EL (cell line): ENCODE measurements at places on chromosomes 5 and 9.

- DNase-seq, result no peak
Observed at GRCh38 chr5:14712666-14713065, 48.1 kb downstream of the OTULIN start.

DNA sequence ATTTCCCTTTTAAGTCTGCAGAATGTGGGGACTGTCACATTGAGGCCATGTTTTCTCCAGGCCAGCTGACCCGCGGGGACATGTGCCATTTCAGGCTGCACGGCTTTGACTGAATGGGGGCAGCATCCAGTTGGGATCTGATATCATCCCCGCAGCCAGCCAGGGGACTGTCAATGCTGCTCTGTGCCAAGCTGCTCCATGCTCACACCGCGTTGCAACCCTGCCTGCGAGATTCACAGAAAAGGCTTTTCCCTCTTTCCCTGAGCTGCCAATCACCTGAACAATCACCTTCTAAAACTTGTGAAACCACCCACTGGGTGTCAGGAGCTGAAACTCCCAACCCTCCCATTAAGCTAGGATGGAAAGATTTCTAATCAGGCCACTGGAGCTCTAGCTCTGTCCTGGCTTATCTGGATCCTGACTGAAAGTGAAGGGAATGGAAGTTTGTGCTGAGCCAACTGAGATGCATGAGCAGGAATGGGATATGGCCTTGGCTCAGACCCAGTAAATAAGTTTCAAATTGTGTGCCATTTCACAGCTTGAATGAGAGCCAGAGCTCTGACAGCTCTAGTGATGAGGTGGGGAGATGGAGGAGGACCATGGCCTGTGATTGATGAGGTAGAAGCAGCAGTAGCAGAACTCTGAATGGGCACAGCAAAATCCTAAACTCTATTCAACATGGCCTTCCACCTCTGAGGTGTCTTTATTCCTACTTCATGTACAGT is 34.5 kb upstream of the ZNF366 start:
- DNase-seq, result no peak

- no peak for DNase-seq
Observed at GRCh38 chr9:115456515-115456914, 338.6 kb upstream of the TNC start.

GRCh38 chr5:60507687-60508086 is 192.3 kb downstream of the DEPDC1B start:
- peak; percentile 60 for DNase-seq

- DNase-seq, result no peak
Observed at GRCh38 chr9:14211564-14211963, 102.4 kb downstream of the NFIB start.

GRCh38 chr9:72306761-72307160 is 58.2 kb downstream of the ZFAND5 start:
- no peak for DNase-seq

DNA sequence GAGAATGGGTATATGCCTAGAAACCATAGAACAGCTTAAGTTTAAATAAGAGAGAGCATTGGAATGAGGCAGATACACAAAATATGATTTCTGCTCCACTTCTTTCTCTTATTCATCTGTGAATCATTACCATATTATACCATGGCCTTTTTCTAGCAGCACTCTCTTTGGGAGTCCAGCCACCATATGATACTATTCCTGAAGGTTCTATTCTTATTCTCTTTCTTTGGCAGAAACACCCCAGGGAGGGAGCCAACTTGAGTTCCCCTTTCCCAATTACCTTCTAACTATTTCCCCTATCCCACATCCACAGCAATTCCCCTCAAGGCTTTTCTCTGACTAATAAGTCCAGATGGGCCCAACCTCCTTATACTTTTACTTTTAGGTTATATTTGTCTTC is 55.9 kb downstream of the NDUFAF2 start:
- DNase-seq, result peak; percentile 53

DNA sequence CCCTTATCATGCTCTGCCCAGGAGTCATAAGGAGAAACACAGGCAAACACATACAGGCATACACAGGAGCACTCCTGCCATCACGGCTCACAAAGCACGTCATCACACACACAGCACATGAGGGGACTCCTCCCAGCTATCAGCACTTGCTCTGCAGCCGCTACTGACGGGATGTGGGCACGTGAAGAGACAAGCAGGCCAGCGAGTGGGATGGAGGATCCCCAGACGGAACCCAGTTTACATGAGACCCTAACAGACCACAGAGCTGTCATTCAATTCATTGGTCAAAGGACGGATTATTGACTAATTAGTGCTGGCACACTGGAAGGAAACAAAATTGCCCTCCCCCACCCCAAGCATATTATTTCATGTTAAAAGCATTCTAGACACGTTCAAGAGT is 53.6 kb downstream of the SEMA4D start:
- no peak for DNase-seq

- no peak for DNase-seq
Observed at GRCh38 chr5:167820101-167820990, 471.1 kb upstream of the WWC1 start.

DNA sequence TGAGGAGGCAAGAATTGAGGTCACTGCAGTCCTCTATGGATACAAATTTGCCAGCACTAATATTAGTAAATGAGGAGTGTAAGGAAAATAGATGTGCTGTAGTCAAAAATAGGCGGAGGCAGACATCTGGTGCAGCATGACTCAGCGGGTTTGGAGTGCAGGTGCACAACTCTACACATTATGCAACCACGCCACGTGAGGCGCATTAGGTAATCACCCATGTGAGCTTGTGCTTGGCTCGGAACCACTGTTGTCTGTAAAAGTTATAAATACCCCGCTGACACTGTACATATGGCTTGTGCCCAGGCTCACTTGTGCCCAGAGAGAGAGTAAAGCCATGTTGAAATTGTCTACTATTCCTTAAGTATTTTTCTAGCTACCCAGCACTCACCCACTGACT is 623.5 kb upstream of the NUDT12 start:
- DNase-seq, result no peak

DNA sequence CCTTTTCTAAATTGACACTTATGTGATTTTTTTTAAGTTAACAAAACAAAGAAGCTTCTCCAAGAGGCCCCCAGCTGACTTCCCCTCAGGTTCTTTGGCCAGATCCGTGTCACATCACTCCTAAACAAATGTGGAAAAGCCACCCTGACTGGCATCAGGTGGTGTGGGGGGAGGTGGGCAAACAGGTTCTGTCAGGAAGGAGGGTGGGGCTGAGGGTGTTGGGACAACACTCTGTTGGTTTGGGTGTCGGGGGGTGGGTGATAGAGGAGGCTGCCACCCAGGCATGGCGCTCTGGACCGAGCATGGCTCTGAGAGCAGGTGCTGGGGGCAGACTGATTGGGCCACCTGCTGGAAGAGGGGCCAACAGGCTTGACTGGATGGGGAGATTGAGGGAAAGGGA is 210.9 kb downstream of the HSPA4 start:
- no peak for DNase-seq

DNA sequence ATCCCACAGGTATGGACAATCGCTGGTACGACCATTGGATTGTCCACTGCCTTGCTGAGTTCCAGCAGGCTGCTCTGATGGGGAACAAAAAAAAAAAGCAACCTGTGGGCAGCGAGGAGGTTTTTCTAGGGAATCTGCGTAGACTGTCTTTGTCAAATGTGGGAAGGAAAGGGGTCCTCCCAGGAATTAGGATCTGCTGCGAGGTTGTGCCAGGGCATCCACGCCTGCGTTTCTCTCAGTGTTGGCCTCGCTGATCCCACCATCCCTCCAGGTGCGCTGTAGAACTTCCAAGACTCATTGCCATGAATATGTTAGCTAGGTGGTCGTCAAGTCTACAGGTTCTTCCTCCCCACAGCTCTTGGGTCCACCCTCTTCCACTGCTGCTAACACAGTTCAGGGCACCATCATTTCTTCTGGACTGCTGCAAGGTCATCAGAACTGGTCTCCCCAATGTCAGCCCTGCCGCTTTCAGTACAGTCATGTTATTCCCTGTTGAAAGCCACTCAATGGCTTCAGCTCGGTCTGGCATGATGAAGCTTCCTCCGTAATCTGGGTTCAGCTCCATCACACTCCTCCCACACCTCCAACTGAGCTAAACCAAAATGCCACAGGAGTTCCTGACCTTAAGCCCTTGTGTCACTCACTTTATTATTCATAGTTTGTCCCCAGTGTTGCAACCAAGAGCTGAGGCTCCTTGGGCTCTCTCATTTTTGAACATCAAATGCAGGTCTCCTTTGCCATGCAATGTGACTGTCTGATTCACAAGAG is 79.5 kb upstream of the DMRT1 start:
- DNase-seq, result no peak

- no peak for DNase-seq
Observed at GRCh38 chr5:110996742-110997141, 74.8 kb upstream of the TSLP start.

DNA sequence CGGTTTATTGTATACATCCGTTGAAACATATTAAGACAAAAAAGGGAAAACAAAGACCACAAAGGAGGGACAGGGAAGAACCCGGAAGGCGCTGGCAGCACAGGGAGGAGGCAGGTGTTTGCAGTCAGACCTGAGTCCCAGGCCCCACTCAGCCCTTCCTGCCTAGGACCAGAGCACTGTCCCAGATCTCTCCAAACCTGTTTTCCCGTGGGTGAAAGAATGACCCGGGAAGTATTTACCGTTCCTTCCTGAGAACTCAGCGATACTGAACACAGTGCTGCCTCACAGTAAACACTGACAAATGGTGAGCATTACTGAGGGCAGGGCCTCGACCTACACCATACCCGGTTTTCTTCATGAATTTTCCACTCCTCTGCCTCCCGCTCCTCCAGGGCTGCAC is 1.2 kb downstream of the ABO start:
- no peak for DNase-seq

DNA sequence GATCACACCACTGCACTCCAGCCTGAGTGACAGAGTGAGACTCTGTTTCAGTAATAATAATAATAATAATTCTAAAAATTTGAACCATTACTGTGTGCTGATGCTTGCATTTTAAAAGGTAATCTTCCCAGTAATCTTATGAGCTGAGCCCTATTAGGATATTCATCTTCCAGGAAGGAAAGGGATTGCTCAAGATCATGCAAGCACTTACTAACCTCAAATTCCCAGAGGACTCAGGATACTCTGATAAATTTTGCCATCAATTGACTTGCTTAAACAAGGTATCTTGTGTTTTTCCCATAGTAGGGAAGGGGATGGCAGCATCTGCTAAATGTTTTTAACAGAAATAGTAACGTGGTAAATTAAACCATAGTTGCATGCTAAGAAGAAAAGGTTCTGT is 176.4 kb upstream of the MRPS30 start:
- no peak for DNase-seq

- peak; percentile 17 for DNase-seq
Observed at GRCh38 chr9:73219985-73220626, 68.4 kb downstream of the ANXA1 start.

DNA sequence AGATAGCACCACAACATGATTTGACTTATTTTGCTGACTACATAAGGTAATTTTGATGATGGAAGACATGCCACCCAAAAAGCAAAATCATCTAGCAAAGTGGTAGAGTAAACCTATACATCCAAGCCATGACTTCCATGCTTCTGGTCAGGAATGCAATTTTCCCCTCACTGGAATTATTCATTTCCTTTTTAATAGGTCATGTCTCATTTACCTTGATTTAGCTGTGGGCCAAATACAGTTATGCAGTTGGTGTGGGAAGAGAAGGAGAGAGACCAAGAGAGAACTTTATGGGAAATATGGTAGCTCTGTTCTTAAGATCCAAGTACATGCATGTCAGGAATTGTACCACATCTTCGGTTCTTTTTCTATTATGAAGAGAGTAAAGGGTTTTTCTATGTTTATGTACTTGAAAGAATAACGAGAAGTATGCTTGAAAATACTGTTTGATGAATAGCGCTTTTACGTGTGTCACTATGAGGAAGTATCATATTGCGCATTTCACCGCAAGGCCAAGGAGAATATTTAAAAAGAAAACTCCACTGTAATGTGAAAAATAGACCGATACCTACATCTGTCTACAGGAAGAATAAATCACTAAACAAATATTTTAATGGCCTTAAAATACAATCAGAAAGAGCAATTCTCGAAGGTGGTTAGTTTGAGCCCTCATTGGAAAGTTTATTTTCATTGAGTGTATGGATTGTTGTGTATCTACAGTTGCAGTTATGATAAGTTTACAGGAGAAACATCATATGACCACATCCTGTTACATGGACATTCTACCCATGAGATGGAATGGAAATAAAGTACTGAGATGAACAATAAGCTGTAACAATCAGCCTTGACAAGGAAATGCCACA is 134.0 kb downstream of the FOXD1 start:
- no peak for DNase-seq

DNA sequence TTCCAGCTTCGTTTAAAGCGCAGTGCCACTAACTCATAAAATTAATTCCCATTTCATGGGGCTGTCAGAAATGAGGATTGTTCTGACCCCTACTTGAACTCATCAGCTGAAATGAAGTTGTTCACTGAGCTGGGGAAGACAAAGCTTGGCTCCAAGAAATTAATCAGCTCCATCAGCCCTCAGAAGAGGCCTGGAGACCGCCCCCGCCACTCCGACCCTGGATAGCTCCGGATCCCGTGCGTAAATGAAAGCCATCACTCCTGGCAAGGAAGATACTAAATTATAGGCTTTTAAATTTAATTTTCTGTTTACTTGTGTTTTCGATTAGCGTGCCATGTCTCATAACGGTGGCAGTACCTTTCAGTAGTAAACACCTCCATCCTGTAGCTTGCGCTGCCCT is 142.8 kb upstream of the IRX2 start:
- no peak for DNase-seq

- no peak for DNase-seq
Observed at GRCh38 chr5:29794141-29794787, 1399.2 kb upstream of the CDH6 start.

GRCh38 chr9:98801561-98801960 is 5.2 kb upstream of the ANKS6 start:
- DNase-seq, result no peak

GRCh38 chr5:37770786-37771185 is 69.1 kb downstream of the GDNF start:
- no peak for DNase-seq

- DNase-seq, result no peak
Observed at GRCh38 chr5:14221732-14222131, 78.6 kb downstream of the TRIO start.

DNA sequence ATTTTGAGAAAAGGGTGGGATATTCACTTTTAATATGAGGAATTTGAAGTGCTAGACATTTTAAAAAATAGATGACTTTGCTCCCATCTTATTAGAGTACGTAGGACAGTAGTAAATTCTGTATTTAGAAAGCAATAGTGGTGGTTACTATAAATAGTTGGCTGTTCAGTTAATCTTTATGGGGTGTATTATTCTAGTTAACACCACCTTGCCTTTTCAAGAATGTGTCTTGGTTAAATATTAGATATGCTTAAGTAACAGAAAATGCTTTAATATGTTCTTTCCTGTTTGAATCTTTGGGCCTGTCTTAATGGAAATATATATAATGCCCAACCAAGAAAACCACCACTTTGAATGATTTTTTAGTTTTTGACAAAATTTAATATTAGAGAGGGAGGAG is 608.7 kb upstream of the FAM174A start:
- no peak for DNase-seq

- peak; percentile 17 for DNase-seq
Observed at GRCh38 chr9:18605766-18606180, 131.8 kb downstream of the ADAMTSL1 start.

GRCh38 chr9:21452681-21453080 is 12.4 kb downstream of the IFNA1 start:
- no peak for DNase-seq

GRCh38 chr9:16664211-16664610 is 206.3 kb downstream of the BNC2 start:
- peak; percentile 29 for DNase-seq

- peak; percentile 95 for DNase-seq
Observed at GRCh38 chr5:154368041-154368800, 77.6 kb upstream of the SAP30L start.

GRCh38 chr5:78985116-78985724 is at the start of gene ARSB:
ARSB (minus strand) TSS chr5:78985310; CDS start chr5:78985248, 62 bp downstream.
- DNase-seq, result peak; percentile 62

- DNase-seq, result no peak
Observed at GRCh38 chr5:76153271-76153670, 70.1 kb downstream of the SV2C start.
